ENCODE measurements at places on chromosomes 5 and 9.

- no peak for DNase-seq
These were observed 51.9 kb downstream of the HABP4 start for GRCh38 chr9:96501633-96502538.

- DNase-seq, result peak; percentile 63
These were observed 557 bp upstream of the IL3 start for GRCh38 chr5:132059696-132060500.

GRCh38 chr9:588981-589380 lies 252.5 kb upstream of the DMRT1 start:
- no peak for DNase-seq

DNA sequence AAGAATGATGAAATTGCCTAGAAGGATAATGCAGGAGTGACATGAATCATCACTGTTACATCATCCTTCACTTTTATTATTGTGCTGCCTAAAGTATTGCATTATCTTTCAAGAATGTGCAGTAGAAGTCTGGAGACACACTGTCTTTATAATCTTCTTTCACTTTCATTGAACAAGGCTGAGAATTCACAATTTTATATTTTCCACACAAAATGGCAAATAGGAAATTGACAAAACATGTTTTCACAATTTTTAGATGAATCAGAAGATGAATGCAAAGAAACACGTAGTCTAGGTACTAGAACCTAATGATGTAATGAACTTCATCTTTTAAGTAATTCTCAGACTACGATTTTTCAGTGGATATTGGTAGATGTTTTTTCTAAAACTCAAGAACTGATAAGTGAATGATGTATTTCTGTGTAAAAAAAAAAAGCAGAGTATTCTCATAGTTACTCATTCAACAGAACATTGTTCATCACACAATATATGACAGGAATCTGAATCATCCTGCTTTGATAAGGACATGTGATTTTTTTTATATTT lies 131.5 kb upstream of the GRHPR start:
- DNase-seq, result no peak

DNA sequence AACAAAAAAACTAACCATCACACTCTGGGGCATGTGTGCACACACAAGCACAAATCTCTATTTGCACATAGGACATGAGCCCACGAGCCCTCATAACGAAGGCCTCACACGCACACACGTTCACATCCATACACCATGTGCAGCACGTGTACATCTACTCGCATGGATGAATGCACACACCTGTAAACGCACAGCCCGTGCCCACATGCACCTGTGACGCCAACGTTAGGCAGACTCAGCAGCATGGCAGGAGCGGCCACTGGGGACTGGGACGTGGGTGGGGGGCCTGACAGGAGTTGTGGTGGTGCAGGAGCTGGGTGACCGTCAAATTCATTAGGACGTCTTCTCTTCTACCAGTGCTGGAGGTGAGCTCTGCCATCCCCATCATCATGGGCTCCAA lies 3.2 kb downstream of the SLC34A1 start:
- DNase-seq, result no peak

- no peak for DNase-seq
These were observed 105.3 kb downstream of the PAX5 start for GRCh38 chr9:36928670-36929349.

DNA sequence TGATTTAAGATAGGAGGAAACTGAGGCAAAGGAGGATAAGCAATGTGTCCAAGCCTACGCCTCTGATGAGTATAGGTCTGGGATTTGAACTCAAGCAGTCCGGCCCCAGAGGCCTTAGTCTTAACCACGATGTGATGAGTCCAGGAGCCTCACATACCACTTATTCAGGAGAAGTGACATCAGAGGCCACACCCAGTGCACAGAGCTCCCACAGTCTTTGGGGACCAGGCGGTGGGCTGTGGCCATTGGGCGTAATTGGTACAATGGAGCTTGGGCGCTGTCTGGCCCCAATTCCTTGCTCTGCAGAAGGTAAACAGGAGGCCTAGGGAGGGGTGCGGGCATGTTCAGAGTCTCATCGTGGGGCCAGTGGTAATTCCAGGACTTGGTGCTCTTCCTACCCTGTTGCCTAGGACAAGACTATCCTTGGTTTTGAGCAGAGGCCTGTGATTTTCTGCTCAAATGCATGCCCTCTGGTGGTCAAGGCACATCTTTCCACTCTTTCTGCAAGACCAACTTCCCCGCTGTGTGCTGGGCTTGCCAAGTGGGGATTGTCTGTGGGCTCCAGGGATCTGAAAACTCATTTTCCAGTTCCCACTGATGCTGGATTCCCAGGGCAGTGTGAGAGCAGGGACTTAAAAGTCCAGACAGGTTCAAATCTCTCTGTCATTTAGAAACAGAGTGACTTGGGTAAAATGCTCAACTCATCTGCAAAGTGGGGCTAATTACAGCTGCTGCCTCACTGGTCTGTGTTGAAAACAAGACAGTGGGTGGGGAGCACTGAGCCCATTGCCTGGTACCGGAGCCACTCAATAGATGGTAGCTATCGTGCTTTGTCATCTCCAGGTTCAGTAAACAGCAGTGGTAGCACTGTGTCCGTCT lies 15.8 kb downstream of the NDST1 start:
- DNase-seq, result no peak

DNA sequence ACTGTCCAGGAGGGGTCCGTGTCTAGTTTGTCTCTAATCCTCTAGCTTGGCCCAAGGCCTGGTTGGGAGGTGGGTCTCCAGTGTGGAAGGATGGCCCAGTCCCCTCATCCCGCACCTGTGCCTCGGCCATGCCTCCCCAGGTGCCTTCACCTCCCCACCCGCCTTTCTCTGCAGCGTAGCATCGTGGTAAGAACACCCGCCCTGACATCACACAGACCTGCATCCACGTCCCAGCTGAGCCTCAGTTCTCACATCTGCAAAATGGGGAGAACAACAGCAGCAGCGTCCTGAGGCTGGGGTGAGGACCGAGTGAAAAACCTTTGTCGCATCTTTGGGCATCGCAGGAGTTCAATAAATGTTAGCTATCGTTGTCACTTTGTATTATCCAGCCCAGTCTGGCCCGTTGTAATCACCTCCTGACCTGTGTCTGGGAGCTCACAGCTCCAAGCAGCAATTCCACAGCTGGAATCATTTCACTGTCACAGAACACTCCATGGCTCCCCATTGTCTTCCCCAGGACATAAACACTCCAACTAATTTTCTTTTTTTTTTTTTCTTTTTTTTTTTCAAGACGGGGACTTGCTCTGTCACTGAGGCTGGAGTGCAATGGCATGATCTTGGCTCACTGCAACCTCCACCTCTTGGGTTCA lies 181.2 kb upstream of the IER5L start:
- DNase-seq, result no peak

DNA sequence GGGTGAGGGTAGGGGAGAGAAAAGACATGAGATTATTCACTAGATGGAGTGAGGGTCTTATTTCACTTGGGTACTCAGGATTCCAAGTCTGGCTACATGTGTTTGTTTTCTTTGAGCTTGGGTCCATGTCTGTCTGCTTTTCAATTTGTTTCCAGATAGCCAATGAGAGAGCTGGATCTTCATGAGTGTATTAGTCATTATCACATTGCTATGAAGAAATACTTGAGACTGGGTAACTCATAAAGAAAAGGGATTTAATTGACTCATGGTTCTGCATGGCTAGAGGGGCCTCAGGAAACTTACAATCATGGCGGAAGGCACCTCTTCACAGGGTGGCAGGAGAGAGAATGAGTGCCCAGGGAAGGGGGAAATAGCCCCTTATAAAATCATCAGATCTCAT lies 196.8 kb upstream of the TRIM32 start:
- no peak for DNase-seq

GRCh38 chr9:15115041-15115440 lies 192.0 kb downstream of the TTC39B start:
- no peak for DNase-seq

GRCh38 chr5:119451561-119451960 lies 736 bp upstream of the HSD17B4 start:
- no peak for DNase-seq

GRCh38 chr5:10366310-10367272 lies 13.1 kb downstream of the MARCHF6 start:
- no peak for DNase-seq

DNA sequence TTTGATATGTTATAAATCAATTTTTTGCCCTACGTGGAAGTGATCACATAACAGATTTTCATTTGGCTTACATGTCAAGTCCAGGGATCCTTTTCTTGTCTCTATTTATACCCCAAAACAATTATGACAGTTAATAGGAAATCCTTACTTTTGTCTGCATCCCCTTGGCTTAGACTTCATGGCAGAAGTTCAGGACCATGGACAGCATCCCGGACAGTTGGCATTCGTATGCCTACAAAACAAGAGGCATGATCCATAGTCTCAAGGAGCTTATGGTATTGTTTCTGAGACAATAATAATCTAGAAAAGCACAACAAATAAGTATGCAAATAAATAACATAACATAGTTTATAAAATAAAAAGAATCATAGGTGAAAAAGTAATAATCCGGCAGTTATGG lies 214.3 kb upstream of the GRIA1 start:
- DNase-seq, result no peak

DNA sequence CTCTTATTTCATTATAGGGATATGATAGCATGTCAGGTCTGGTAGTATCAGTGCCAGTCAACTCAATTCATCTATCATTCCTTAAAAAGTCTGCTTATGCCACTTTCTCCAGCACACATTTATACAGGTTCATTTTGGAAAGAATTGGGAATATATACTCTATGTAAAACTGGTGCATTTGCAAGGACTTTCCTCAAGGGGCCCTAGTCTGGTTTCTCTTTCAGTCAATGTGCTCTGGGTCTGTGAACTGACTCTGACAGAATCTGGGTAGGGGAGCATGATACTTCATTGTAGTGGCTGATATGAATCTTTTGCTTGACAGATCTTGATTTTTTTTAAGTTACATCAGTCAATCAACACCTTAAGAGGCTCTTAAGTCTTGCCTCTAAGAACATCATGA lies 313.9 kb downstream of the HTR1A start:
- DNase-seq, result no peak

- DNase-seq, result no peak
These were observed 14.1 kb downstream of the SLC25A25 start for GRCh38 chr9:128082151-128082550.

GRCh38 chr5:94998670-94999069 lies 286.2 kb downstream of the MCTP1 start:
- no peak for DNase-seq

DNA sequence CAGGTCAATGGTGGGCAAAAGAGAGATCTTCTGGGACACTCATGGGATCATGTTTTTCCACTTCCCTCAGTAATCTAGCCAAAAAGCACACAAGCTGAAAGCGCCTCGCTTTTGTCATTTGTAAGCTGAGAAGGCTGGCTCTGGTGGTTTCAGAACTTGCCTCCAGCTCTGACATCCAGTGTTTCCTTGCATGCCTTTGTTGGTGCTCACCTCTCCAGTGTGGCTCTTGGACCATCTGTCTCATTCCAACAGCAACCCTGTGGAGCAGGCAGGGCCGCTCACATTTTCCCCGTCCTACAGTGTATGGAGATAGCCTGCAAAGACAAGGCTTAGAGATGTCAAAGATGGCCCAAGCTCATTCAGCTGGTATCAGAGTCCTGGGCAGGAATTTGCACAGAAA lies 160.8 kb upstream of the KLF4 start:
- DNase-seq, result no peak

GRCh38 chr9:124054582-124055227 lies 43.1 kb downstream of the LHX2 start:
- DNase-seq, result no peak

DNA sequence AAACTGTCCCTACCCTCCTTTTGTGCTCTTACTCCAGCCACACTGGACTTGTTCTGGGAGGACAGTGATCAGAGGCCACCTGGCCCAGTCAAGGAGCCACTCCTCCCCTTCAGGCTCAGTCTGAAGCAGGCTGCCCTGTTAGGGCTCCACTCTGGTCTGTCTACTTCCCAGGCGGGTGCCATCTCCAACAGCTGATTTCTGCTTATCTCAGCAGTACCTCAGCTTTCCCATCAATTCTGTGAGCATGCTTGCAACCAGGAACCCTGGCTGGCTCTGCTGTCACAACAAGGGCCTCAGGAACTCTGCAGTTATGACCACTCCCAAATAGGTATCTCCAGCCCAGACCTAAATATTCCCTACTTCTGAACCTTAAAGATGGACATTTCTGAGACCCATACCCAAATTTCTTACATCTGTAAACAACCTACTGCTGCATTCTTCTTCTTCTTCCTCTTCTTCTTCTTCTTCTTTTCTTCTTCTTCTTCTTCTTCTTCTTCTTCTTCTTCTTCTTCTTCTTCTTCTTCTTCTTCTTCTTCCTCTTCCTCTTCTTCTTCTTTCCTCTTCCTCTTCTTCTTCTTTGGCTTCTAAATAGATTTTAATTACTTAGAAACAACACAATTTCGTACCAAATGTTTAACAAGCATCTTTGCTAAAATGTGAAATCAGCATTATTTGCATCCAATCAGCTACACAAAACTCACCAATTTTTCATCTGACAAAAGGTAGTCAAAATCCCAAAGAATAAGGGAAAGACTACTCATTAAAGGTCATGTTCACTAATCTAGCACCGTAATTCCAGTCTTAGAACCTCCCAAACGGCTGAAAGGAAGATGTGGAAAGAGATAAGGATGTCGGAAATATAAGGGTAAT lies 13.6 kb upstream of the SLC22A4 start:
- no peak for DNase-seq

GRCh38 chr5:139486201-139486600 lies 3.6 kb upstream of the STING1 start:
- no peak for DNase-seq

- peak; percentile 42 for DNase-seq
These were observed 3.1 kb downstream of the TMED9 start for GRCh38 chr5:177595026-177595585.

DNA sequence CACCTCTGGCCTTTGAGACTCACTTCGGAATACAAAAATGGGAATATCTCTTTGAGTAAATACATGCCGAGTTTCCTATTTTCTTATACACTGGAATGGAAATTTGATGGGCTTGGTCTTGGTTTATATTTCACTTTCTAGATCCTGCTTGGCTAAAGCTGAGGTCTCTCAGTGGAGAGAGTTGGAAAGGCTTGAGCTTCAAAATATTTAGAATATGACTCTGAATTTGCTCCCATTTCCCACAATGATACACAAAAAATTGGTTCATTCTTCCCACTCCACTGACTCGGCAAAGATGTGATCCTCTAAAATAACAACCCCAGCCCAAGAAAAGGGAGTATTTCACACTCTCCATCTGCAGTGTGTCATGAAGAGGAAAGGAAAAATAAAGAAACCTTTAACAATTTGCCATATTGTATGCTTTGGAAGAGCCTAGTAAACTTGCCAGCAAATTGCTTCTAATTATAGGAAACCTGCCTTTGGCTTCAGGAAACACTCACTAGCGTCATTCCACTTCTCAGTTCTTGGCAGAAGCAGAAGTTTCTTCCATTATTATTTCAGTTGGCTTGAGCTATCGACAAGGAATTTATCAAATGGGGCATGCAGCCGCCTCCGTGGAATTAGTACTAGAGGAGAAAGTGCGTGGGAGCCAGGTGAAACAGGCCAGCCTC lies 302.9 kb downstream of the NSG2 start:
- DNase-seq, result no peak

- DNase-seq, result no peak
These were observed 14.2 kb upstream of the GFPT2 start for GRCh38 chr5:180367300-180367699.

- peak; percentile 78 for DNase-seq
These were observed 134.8 kb downstream of the KCNIP1 start for GRCh38 chr5:170638454-170639220.
